Activated CD4-positive, alpha-beta T cell treated with anti-CD3 and anti-CD28 coated beads, Interleukin-2, Interleukin-6, amounts not matched to agents 100 ng/mL and 50 ng/mL, durations not matched to agents 16 hours and 8 hours (primary cell): ENCODE measurements at places on chromosomes 13 and 19.
A peak's percentile ranks its signal among the peaks of the same experiment; 100 is the strongest.

- DNase-seq = no peak
Measured at GRCh38 chr19:5503598-5503997, 48.4 kb downstream of the ZNRF4 start.

- peak; percentile 93 for DNase-seq
Measured at GRCh38 chr13:40026174-40026585, 370.7 kb downstream of the COG6 start.

GRCh38 chr19:20558571-20558970 lies 7.0 kb downstream of the ZNF737 start:
- DNase-seq = peak; percentile 17

DNA sequence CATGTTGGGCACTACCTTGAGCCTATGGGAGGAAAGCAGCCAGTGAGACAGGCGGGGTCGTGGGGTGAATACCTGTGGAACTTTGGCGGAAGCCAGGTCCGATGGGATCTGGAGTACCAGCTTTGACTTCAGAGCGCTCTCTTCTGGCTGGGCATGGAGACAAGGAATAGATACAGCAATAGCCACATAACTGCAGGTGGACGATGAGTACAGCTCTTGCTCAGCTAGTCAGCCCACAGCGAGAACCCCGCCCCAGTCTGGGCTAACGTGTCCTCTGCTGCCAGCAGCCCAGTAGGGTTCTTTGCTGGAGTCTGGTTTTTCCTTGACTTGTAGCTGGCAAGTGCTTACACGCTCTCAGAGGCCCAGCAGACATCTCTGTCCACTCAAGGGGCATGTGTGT lies 83.4 kb downstream of the SIPA1L3 start:
- no peak for DNase-seq

- DNase-seq = no peak
Measured at GRCh38 chr19:41405776-41406175, 8.2 kb downstream of the BCKDHA start.

DNA sequence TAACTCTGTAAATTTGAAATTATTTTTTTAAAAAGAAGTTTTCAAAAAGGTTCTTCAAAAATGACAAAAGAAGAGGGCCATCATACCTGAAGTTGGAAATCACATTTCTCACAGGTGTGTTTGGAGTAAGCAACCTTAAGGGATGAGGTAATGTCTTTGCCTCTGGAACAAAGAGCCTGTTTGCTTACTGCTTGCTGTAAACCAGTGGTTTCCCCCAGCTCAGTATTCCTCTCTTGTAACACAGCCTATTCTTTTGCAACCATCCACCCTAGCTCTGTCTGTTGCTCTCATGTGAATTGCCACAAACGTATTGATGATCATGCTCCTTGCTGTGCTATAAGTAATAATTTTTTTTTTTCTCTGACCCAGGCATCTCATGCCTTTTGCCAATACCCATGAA lies 38.1 kb downstream of the UCHL3 start:
- no peak for DNase-seq

GRCh38 chr13:113804017-113804702 lies 45.1 kb downstream of the TMEM255B start:
- no peak for DNase-seq

DNA sequence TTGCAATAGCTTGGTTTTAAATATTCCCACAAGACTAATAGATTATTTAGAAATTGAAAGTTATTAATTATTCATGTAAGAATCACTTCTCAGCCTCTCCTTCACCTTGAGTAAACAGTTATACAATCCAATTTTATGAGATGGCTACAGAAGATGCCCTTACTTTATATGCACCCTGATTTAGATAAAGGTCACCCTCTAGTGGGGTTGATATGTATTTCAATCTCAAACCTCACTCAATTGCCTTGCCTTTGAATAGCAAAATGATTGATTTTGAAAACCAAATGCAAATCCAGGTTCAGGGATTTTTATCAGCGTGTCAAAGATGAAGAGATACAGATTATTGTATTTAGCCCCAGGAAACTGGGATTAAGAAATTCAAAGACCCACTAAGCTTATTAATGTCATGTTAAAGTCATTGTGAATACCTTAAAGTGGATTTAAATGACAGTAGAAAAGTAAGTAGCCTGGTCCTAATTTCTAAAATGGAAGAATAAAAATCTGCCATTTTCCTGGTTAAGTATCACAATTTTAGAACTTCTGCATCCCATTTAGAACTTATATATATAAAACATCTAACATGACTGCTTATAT lies 305.1 kb downstream of the ITGBL1 start:
- peak; percentile 35 for DNase-seq

- DNase-seq = peak; percentile 13
Measured at GRCh38 chr19:11736696-11737095, 2.0 kb downstream of the ZNF823 start.

GRCh38 chr19:17648786-17649185 lies 39.4 kb downstream of the UNC13A start:
- no peak for DNase-seq

DNA sequence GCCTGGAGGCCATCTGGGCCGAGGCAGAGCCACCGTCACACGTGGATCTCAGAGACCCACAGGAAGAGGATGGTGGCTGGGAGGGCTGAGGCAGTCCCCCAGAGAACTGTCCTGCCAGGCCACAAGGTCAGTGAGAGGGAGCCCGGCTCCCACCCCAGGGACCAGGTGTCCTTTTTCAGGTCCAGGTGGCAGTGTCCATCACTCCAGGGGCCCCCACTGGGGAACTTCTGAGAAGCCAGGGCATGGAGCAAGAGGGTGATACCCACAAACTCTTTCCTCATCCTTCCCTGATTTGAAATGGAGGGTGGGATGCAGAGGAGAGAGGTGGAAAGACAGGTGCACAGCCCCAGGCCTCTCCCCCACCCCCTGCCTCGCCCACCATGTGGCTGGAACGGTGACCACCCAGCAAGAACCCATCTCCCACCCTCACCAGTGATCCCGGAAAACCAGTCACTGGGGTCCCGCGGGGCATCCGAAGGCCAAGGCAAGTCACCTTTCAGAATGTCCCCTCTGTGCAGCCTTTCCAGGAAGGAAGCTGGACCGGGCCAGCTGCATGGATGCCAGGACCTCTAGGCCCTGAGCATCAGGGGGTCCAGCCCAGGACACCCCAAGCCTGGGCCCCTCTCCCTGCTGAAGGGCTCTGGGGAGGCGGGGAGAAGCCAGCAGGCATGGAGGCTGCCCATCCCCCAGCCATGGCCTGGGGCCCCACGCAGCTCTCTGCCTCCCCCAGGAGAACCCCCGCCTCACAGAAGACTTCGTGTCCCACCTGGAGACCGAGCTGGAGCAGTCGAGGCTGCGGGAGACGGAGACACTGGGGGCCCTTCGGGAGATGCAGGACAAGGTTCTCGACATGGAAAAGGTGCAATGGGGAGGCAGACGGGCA lies 14.1 kb downstream of the PRR36 start:
- DNase-seq = no peak
